Stimulated activated CD4-positive, alpha-beta T cell treated with anti-CD3 and anti-CD28 coated beads, TNF-alpha, amount 100 ng/mL, for 24 hours (primary cell): ENCODE measurements at places on chromosomes 6 and 20.

DNA sequence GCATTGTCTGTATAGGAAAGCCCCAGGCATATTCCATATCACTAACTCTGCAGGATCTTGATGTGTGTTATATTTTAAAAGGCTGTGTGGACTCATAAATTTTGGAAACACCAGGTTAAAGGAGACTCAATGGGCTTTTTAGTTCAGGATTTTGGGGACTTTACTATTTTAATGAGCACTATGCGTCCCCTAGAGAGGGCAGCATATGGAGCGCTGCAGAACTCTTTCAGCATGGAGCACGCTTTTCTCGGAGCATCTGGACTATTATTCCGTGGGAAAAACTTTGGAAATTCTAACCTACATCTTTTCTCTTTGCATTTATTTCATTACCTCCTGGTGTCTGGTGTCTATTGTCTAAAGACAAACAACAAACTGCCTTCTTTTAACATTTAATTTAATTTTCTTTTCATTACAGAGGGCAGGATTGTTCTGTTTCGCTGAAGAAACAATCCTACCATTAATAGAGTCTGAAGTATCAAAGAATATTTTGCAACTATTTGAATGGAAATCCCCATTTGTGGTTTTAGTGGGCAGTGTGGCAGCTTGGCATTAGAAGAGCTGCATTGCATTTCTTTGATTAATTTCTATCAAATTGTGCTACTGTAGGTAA lies 399.9 kb upstream of the HSF2 start:
- DNase-seq, result no peak

GRCh38 chr6:21173678-21174077 lies 419.9 kb upstream of the SOX4 start:
- no peak for DNase-seq

GRCh38 chr20:8170921-8171320 lies 38.9 kb downstream of the PLCB1 start:
- DNase-seq, result no peak

DNA sequence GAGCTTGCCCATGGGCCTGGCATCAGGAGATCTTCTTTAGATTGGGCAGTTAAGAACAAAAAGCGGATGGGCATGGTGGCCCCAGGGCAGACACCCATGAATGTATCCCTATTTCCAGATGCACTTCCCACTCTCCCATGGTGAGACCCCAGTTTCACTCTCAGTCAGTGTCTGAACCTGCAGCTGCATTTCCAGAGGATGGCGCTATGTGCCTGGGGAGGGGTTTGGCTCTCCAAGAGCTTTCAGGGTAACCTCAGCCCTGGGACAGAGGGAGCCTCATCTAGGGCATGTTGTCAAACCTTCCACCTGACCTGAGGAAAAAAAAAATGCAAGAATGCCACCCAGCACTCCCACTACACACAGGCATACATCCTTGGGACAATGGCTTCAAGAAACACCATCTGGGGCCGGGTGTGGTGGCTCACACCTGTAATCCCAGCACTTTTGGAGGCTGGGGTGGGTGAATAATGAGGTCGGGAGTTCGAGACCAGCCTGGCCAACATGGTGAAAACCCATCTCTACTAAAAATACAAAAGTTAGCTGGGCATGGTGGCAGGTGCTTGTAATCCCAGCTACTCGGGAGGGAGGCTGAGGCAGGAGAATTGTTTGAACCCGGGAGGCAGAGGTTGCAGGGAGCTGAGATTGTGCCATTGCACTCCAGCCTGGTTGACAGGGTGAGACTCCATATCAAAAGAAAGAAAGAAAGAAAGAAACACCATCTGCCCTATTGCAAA lies 1.9 kb downstream of the CST9L start:
- DNase-seq, result no peak

DNA sequence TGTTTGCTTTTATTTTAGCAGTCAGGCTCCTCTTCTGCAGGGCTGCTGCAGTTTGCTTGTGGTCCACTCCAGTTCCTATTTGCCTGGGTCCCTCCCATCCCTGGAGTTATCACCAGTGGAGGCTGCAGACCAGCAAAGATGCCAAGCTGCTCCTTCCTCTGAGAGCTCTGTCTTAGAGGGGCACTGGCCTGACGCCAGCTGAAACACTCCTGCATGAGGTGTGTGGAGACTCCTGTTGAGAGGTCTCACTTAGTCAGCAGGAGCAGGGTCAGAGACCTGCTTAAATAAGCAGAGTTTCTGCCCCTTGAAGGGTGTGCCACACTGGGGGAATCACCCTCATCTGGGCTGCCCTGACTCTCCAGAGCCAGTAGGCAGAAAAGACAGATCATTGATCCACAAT lies 16.2 kb upstream of the WFDC8 start:
- no peak for DNase-seq

DNA sequence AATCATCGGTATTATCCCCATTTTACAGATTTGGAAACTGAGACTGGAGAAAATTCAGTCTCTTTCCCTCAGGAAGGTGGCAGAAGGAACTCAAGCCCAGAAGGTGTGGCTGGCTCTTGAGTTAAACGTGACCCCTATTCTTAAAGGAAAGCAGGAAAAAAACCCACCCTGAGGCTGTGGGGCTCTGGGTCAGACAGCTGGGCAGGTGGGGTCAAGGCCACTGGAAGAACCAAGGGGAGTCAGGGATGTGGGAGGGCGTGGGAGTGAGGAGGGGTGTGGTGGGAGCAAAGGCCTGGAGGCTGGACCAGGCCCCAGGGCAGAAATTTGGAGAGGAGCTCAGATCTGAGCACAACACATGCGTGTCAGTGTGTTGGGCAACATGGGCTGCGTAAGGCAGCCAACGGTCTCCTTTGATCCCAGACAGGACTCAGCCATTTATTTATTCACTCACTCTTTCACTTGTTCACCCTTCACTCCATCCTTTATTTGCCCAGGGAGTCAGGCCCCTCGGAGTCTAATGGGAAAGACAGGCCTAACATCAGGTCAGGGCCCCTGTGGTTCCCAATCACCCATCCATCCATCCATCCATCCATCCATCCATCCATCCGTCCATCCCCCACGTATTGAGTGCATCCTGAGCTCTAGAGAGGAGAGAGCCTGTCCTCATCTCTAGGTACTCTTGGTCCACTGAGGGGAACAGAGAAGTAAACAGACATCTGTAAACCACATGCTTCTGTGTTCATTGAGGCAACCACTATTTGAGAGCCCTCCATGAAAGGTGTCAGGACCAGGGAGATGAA lies 165.0 kb downstream of the VEGFA start:
- DNase-seq, result no peak

GRCh38 chr20:571754-572441 lies 28.3 kb upstream of the CSNK2A1 start:
- DNase-seq, result no peak
